NCI-H2171 treated with DMSO at 0.1 percent for 48 hours (cell line): ENCODE measurements at places on chromosomes 1 and 21.
A peak's percentile ranks its signal among the peaks of the same experiment; 100 is the strongest.

- no peak for DNase-seq
Observed at GRCh38 chr1:118927427-118928187, 60.5 kb downstream of the TBX15 start.

DNA sequence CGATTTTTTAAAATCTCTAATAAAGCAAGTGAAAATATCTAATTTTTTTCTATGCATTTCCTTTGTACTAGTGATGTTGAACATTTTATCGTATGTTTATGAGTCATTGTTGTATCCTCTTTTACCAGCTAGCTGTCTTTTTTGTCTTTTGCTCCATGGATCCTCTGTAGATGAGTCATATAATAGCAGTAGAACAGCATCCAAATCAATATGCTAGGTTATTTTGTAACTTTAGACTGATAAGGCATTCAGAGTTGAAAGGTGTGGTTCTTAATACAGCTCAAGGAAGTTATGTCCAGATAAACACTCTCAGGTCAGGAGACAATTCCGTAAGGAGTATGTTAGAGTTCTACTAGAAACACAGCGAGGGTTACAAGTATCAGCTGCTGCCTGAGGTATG is 31.9 kb downstream of the MAP10 start:
- no peak for DNase-seq

- DNase-seq, result no peak
Observed at GRCh38 chr1:159421821-159422220, 10.2 kb upstream of the OR10J4 start.

DNA sequence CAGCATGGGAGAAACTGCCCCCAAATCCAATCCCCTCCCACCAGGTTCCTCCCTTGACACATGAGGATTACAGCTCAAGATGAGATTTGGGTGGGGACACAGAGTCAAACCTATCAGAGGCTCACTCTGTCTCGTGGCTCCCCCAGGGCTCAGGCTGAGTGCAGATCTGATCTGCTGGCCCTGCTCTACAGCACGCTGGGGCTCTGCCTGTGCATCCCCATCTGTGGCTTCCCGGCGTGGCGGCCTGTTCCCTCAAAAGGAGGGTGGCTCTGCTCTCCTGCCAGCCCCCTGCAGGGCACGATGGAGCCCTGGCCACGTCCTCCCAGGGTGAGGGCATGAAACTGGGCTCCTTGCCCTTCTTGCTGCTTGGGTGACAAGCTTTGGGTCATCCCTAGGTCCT is 19.8 kb upstream of the SMYD3 start:
- no peak for DNase-seq

- DNase-seq, result no peak
Observed at GRCh38 chr1:17265162-17265561, 16.3 kb downstream of the PADI3 start.

DNA sequence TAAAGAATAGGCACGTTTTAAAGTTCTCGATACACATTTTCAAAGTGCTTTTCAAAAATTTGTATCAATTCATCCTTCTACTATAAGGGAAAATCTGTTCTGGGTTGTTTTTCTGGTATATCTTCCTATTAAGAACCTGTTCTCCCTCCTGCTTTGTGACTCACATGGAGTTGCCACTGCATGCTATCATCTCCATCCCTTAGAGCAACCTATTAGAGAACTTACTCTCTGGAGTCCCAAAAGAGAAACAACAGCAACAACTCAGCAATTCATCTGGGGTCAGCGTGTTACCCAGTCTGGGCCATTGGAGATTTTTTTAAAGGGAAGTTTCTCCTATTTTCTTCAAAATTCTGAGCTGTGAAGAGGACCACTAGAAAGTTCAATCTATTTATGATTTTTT is 227.4 kb downstream of the HLX start:
- DNase-seq, result no peak

- DNase-seq, result no peak
Observed at GRCh38 chr1:116168277-116169032, 57.3 kb downstream of the MAB21L3 start.

DNA sequence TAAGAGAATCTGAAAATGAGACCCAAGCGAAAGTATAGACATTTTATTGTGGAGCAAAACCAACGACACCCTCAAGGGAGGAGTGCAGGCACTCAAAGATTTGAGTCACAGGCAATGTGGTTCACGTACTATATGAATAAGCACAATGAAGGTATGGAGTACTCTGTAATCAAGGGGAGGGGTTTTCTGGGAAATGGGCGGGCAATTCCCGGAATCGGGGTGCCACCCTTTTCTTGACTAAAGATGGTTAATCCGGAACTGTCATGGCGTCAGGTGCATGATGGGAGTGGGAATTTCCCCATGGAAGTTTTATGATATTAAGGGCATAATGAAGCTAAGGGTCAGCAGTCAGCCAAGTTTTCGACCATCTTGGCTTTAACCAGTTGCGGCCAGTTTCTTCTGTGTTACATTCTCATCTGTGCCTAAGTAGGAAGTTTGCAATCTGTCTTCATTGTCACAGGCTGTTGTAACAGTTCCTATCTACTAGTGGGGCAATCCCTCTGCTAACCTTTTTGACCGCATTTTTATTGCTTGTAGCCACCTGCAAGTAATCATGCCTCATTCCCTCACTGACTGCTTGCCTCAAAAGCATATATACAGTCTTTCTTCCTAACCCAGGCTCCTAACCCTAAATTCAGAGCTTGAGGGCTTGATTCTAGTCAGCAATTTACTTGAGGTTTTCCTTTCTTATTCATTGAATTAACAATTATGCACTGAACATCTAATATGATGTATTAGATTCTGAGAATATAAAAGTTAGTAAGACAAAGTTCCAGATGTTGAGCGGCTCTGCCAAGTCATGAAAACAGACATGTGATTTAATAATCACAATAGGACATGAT is 775 bp upstream of the AIM2 start:
- DNase-seq, result no peak

GRCh38 chr1:15610167-15610566 is 7.1 kb upstream of the DDI2 start:
- no peak for DNase-seq

DNA sequence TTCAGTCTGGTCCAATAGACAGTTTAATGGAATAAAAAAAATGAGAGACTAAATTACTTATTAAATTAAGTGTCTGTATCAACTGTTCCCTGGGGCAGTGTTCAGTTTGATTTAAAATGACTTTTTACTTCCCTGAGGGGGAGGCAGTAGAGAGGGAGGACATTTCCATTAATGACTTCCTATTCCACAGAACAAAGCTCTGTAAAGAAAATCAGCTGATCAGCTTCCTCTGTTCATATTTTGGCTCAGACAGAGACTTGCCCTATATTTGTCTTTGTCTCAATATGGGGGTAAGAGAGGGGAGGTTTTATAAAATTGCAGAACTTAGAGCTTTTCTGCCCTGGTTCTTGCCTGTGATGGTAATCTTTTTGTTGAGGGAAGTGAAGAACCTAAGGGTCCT is 8.4 kb downstream of the CFAP126 start:
- no peak for DNase-seq

- DNase-seq, result no peak
Observed at GRCh38 chr1:25068829-25069228, 138.8 kb upstream of the RUNX3 start.

GRCh38 chr1:41381692-41382479 is 20.7 kb downstream of the FOXO6 start:
- no peak for DNase-seq

DNA sequence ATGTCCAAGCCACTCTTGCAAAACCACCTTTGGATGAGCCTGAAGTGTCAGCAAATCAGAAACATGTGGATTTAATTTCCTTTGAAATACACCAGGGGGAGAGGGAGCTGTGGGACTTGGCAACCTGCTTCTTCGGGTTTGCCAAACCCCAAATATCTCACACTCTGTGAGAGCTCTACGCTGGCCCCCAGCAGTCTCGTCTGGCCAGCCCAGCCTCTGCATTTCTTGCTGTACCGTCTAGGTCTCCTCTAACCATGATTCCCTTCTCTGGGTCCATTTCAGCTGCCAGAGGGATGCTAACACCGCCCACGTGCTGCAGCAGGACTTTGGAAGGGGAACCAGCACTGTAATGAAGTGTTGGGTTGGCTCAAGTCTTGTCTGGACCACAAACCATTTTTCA is 114.6 kb downstream of the MRPS6 start:
- DNase-seq, result no peak

GRCh38 chr1:67855444-67855843 is 22.2 kb upstream of the GNG12 start:
- no peak for DNase-seq

DNA sequence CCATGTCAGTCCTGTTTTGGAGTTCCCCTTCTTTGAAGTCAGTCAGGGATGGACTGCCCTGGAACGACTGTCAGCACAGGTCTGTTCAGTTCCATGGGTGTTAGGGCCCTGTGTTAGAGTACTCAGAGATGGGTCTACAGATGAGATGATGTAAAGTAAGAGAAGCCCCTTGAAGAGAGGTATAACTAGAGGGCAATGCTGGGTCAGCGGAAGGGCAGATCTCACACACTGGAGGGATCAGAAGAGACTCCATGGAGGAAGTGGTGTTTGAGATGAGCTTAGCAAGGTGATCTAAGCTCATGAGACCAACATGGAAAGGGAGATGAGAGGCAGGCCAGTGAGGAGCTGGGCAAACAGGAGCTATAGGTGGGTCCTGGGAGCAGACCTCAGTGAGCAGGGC is 7.6 kb downstream of the PPFIA4 start:
- no peak for DNase-seq

- no peak for DNase-seq
Observed at GRCh38 chr1:47182676-47183235, 7.1 kb downstream of the PDZK1IP1 start.

- no peak for DNase-seq
Observed at GRCh38 chr1:7008975-7009740, 223.9 kb downstream of the CAMTA1 start.

- DNase-seq, result no peak
Observed at GRCh38 chr1:234734412-234734835, 124.4 kb upstream of the IRF2BP2 start.

DNA sequence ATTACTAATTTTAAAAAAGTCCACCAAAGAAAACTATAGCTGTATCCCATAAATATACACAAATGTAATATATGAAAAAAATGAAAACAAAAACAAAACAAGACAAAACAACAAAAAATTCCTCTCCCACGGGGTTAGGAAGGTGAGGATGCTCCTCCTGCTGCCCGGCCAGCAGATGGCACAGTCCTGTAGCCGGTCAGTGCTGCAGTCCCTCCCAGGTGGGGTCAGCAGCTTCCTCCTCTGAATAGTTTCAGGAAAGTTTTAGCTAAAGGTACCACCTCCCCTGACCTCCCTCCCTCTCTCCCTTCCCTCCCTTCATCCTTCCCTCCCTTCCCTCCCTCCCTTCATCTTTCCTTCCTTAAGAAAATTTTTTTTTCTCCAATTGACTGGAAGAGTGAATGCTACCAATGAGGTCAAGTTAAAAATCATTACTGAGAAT is 67.8 kb upstream of the BCL10 start:
- DNase-seq, result no peak

GRCh38 chr1:19776287-19776686 is 23.4 kb downstream of the TMCO4 start:
- no peak for DNase-seq

GRCh38 chr1:57485643-57486042 is 61.8 kb upstream of the DAB1 start:
- DNase-seq, result no peak

DNA sequence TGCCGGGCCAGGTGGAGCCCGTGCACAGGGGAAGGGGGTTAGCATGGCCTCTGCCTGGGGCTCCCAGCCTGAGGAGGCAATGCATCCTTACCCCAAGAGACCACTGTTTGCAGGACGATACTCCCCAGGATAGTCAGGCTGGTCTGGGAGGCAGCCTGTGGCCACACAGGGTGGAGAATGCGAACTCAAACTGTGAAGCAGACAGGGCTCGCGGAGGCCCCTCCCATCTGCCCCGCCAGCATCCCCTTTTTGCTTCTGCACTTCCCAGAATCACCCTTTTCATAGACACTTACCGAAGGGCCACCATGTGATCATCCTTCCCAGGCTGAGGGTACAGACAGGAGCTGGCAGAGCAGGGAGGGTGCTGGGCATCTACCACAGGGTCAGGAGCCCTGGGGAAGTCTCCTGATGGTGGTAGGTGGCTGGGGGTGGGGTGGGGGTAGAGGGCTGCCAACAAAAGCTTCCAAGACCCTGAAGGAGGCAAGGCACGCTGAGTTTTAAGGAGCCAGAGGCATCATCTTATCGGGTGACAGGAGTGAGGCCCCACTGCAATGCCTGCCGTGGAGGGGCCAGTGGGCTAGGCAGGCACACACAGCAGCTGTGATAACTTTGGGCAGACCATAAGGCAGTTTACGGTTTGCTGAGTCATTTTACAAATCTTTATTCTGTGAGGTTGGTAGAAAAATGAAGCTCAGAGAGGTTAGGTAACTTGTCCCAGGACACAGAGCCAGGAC is 31.3 kb upstream of the BTG2 start:
- no peak for DNase-seq

DNA sequence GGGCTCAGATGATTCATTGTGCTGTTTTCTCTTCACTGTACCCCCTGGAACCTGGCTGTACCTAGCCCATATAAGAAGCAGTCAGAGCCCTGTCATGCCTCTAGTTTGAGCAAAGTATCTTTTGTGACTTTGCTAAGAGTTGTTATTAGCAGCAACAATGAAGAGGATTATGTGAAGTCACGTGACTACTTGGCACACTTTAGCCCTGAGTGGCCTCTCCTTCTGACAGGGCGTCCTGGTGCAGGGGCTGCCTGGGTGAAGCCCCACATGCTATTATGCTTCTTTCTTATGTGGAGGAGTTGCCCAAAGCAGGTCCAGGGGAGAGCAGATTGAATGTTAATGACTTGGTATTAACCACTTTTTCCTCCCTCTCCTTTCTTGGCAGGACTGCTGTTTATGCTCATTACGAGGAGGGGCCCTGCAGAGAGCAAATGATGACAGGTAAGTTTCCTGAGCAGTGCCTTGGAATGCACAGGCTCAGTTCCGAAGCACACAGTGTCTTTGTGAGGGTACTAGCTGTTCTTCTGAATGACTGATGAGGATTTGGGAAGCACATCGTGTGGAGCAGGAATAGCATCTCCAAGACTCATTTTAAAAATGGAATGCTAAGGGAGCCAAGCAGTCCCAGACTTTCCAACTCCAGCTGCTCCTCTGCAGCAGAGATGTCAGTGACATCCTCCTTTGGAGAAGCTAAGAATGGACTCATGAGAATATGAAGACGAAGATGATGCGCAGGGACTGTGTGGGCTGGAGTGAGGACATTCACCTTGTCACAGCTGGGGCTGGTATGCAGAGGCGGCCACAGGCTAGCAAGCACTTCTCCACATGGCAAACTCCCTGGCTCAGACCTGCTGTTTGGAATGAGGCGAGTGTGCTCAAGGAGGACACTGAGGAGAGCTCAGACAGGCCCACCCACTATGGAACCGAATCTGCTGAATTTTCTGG is 15.2 kb upstream of the ST3GAL3 start:
- no peak for DNase-seq

- DNase-seq, result no peak
Observed at GRCh38 chr21:26800455-26800854, 44.8 kb downstream of the ADAMTS1 start.

GRCh38 chr1:4655674-4656532 is 1.5 kb downstream of the AJAP1 start:
- peak; percentile 6 for DNase-seq
